ENCODE measurements at places on chromosomes 5 and 9.
A peak's percentile ranks its signal among the peaks of the same experiment; 100 is the strongest.

- DNase-seq = no peak
Measured at GRCh38 chr9:135550344-135550918, 4.5 kb downstream of the OBP2A start.

DNA sequence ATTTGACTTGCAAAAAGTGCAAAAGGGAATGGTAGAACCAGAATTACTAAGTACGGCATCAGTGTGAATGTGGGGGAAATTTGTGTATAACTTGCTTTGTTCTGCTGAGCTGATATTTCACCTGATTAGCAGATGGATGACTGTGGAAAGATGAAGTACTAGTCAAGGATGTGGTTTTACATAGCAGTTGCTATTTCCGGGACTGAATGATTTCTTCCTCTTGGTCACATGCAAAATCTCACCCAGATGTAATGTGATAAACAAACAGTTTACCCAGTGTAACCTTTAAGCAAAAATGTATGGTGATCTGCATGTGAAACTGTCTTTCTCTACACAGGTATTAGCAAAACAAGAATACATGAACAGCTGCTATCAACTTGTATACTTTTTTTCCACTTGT, 46.1 kb downstream of the DCP2 start:
- no peak for DNase-seq

GRCh38 chr9:84139296-84140070, 158.9 kb downstream of the RMI1 start:
- peak; percentile 4 for DNase-seq

DNA sequence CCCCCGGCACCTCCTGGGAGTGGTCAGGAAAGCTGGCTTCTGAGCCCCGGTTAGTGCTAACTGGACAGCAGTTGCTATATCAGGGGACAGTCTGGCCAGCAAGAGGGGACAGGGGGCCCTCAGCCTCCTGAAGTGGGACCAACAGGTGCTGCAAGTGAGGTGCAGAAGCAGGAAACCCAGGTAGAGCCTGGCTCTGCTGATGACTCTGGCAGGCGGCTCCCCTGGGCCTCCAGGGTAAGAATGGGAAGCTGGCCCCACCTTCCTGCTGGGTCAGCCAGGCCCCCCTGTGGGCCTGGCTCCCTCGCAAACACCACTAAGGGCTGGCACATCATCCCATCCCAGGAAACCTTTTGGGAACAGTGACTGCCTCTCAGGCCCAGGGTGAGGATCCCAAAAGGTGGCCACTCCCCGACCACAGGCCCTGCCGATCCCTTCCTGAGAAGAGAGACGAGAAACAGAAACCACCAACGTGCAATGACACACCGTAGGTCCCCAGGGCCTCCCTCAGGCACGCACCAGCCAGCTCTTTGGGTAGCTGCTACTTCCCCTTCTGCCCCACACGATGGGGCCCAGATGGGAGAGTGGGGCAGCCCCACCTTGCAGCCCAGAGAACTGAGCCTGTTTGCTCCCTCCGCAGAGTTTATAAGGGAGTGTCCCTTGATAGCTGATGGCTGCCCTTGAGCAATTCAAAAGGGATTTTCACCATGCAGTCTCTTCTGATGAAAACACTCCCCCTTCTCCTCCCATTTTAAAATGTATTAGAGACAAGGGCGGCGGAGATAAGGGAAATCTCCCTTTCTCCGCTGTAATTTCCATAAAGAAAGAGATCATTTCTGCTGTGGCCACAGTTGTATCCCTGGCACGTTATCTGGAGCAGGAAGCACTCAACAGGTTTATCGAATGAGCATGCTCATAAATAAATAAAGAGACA, 76.8 kb downstream of the STK10 start:
- DNase-seq = peak; percentile 3

DNA sequence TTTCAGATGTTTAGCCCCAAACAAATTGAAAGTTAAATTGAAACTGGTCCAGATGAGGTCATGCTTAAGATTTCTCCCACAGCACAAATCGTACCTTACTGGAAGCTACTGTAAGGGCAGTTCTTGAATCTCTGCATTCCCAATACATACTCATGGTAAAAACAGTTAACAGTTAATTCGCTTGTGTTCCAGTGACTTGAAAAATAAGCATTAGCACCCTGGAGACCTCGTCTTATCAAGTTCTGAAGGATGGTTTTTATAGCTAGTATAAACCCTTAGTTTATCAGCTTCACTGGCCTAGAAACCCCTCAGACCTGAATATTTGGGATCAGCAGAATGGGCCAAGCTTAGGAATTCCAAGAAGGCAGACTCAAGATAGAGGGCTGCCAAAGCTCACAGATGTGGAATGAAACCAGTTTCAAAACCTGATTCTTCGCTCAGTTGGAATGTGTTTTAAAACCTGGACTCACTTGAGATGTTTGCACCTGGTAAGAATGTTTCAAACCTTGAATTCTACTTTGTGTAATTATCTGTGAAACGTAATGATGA, 103.6 kb downstream of the C9orf152 start:
- DNase-seq = no peak

- no peak for DNase-seq
Measured at GRCh38 chr5:68441309-68442073, 225.9 kb downstream of the PIK3R1 start.

DNA sequence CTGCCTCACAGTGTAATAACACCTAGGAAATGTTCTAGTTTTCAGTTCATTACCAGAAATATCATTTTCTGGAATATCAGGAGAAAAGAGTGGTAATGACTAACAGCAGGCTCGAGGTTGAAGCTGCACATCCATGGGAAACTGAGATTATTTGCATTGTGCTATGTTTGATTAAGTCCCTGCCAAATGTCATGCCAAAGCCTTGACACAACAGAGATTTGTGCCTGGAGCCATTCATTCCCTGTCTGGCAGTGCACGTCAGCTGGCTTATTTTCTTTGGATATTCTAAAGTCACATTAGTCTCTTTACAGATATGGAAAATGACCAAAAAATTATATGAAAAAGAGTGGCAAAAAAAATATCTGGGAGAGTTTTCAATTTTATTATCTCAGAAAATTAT, 848.0 kb downstream of the PTPRD start:
- DNase-seq = no peak

GRCh38 chr5:85453026-85453349, 1068.3 kb upstream of the EDIL3 start:
- no peak for DNase-seq

- no peak for DNase-seq
Measured at GRCh38 chr5:80632700-80633099, 21.8 kb upstream of the MSH3 start.

DNA sequence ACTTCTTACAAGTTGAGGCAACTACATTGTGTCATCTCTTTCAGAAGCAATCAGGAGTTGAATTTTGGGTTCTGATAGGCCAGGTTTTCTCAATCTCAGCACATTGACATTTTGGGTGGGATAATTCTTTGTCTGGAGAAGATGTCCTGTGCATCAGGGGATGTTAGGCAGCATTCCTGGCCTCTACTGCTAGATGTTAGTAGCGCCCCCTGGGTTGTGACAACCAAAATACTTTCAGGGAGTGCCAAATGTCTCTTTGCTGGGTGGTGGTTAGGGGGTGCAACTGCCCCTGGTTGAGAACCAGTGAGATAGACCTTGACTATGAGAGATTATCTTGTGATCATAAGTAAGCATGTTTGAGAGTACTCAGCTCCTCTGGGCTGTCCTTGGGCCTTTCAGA, 164.3 kb upstream of the KLF9 start:
- no peak for DNase-seq

DNA sequence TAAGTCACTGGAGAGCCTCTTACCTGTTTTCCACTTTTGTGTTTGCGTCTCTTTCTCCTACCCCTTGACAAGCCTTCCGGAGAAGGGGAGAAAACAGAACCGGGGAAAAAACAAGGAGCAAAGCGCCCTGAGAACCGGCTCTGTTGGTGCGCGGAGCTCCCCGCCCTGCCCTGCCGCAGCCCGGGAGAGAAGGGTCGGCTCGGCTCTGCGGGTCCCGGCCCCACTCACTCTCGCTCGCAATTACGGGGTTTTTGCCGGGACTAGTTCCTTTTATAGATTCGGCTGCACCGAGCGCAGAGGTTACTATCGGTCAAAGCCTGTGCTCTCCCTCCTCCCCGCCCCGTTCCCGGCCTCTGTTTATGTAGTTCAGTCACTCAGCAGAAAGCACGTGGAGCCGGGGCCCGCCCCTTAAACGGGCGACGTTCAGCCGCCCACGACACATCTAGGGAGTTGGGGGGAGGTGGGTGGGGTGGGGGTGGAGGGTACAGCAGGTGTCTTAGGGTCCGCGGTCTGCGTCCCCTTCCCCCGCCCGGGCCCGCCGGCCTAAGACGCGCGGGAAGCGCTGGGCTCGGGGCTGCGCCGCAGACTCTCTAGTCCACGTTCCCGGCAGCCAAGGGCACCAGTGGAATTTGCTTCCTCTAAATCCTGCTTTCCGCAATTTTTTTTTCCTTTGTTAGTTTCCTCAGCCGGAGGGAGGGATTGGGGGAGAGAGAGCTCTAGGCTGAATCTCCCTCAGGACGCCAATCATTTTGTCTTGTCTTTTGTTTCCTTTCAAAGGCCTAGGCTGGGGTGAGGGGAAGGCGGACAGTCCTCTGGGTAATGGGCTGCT, at the start of gene ABCA1:
ABCA1 (minus strand) TSS at position 244 of the 829 bp plus-strand sequence. CDS start 24,476 bp downstream, outside the sequence.
- no peak for DNase-seq

- DNase-seq = no peak
Measured at GRCh38 chr9:22976454-22976853, 529.8 kb downstream of the DMRTA1 start.

DNA sequence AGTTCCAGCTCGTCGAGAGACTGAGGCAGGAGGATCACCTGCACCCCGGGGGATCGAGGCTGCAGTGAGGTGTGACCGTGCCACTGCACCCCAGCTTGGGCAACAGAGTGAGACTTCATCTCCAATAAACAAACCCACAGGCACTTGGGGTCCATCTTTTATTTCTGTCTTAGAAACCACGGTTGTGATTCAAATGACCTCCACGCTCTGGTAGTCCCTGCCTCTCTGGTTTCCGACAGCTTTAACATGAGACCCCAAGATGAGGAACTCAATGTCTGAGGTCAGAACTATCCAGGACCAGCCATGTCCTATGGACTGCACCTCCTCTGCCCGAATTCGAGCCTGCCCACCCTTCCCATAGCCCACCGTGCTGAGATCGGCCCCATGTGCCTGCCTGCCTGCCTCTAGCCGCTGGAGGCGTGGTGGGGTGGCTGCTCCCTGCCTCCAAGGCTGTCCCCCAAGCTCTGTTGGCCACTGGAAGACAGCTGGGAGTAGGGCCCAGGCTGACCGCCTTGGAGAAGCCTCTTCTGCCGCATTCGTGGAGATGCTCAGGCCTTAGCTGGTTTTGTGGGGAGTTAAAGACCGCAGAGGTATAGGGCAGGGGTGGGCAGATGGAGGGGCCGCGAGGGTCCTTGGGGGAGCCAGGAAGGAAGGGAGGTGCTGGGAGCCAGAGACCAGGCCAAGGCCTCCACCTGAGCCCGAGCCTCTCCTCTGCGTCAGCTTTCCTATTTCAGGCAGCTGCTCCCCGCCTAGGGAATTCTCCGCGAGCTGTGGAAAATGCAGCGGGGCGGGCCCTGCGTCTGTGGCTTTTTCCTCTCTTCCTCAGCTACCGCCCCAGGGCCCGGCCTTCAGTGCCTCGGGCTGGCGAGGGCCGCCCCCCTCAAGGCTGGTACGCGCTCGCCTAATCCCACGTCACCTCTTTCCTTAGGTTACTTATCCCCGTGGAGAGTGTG, 6.9 kb upstream of the WDR5 start:
- DNase-seq = no peak

DNA sequence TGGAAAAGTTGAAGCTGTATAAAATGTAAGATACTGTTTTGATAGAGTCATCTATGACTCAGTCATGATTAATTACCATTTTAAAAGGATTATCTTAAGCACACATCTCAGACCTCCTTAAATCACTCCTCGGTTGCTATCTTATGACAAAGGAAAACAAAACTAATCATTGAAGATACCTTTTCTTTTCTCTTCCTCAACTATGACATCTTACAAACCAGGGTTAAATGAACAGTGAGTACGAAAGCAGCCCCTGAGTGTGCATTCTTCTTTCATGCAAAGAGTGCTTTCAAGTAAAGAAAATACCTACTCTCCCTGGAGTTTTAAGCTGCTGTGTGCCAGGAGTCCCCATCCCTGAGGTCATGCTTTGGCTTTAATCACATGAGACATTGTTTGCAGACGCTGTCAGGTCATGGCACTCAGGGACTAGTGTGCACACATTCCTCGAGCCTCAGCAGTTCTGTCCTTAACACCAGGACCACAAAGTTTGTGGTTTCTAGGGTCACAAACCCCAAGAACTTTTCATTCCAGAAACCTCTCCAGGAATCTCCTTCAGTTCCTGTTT, 86.7 kb upstream of the ICE1 start:
- DNase-seq = no peak

- DNase-seq = no peak
Measured at GRCh38 chr9:82191082-82191770, 202.7 kb downstream of the SPATA31D1 start.

DNA sequence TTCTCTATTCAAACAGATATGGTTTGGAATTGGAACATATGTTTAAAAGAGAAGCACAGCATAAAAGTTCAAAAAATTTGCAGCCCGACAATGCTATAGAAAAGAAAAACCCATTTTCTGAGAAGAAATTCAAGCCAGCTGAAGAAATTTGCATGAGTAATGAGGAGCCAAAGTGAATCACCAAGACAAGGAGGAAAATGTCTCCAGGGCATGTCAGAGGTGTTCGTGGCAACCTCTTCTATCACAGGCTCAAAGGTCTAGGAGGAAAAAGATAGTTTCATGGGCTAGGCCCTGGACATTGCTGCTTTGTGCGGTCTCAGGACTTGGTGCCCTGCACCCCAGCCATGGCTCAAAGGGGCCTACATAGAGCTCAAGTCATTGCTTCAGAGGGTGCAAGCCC, 134.8 kb upstream of the ADAMTS16 start:
- no peak for DNase-seq

DNA sequence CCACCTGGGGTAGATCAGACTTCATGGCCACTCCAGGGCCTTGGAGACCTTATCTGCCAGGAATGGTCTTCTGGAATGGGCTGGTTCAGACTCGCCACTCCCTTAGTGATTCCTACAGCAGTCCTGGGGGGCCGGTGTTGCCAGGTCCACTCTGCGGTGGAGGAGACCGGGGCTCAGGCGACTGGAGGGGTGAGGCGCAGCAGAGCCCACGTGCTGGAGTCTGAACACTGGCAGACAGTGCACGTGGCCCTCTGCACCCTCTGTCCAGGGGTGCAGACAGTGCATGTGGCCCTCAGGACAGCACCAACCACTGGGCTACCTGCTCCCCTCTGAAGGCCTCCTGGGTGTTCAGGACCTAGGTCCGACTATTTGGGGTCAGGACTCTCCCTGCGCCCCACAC, 94.8 kb upstream of the PHYKPL start:
- no peak for DNase-seq

- DNase-seq = no peak
Measured at GRCh38 chr5:124341066-124341858, 405.2 kb downstream of the ZNF608 start.

Data from DMS79 (cell line).